H9 (cell line): ENCODE measurements at places on chromosomes 13 and 19. TPM values are rescaled to one million over a fixed set of nuclear protein-coding genes. Genes with fewer than 3 reads are reported as not detected.

WDR62 gene
- total RNA-seq = 28.5 and 30.0 TPM in 2 replicates

CKM gene
- total RNA-seq = 0.13 TPM in 1 of 2 replicates, not detected in the other

SRRM5 gene
- 0.44 and 0.70 TPM in 2 replicates for total RNA-seq

ADAMTSL5 gene
- total RNA-seq = 1.4 and 1.5 TPM in 2 replicates

ZNF100 gene
- 29.0 and 30.7 TPM in 2 replicates for total RNA-seq

ZNF414 gene
- total RNA-seq = 29.3 and 38.1 TPM in 2 replicates

GRCh38 chr19:55259540-55260210, 858 bp upstream of the PPP6R1 start:
- DNase-seq = no peak

GRCh38 chr13:52707375-52707774, 32.2 kb downstream of the CNMD start:
- no peak for DNase-seq

DNA sequence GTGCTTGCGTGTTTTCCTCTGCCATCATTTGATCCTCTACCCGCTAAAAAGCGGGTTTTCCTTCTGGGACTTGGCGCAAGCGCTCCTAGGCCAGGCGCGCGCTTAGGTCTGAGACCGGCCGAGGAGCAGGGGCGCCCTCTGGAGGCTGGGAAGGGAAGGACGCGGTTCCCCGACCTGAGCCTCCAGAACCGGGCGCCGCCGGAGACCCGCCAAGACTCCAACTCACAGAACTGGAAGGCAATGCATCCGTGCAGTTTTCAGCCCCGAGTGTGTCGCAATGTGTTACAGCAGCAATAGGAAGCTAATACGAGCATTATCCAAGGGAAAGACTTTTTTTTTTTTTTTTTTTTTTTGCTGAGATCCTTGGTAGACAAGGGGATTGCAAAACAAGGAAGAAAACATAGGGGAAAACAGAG, 190.9 kb downstream of the COL4A1 start:
- peak; percentile 82 for DNase-seq

DNA sequence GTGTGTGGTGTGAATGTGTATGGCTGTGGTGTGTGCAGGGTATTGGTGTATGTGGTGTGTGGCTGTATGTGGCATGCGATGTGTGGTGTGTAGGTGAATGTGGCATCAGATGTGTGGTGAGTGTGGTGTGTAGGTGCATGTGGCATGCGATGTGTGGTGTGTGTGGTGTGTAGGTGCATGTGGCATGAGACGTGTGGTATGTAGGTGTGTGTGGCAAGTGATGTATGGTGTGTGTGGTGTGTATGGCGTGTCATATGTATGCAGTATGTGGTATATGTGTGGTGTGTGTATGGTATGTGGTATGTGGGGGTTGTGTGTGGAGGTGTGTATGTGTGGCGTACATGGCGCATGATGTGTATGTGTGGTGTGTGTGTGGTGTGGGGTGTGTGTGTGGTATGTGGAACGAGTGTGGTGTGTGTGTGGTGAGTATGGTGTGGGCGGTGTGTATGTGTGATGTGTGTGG, 63.4 kb downstream of the PEPD start:
- DNase-seq = peak; percentile 15

GRCh38 chr19:49196527-49197240, 39.1 kb downstream of the TRPM4 start:
- no peak for DNase-seq

GRCh38 chr13:97339019-97339987, 94.7 kb upstream of the RAP2A start:
- DNase-seq = no peak

- no peak for DNase-seq
Observed at GRCh38 chr13:75931116-75931515, 295.0 kb downstream of the LMO7 start.

GRCh38 chr19:1882786-1883692, 2.3 kb downstream of the ABHD17A start:
- DNase-seq = no peak

GRCh38 chr19:42174958-42175734, 42.3 kb downstream of the DEDD2 start:
- DNase-seq = no peak
